ENCODE measurements at places on chromosomes 12 and 14. TPM values are rescaled to one million over a fixed set of nuclear protein-coding genes. Genes with fewer than 3 reads are reported as not detected.

Gene ALX1
- total RNA-seq, result not detected

Gene CRY1
- total RNA-seq, result 14.5 TPM

Gene CCDC196
- total RNA-seq, result not detected

Gene EPS8
- 94.9 TPM for total RNA-seq

Gene PEBP1
- 268 TPM for total RNA-seq

Gene LRP1-AS
- not detected for total RNA-seq

Gene GABARAPL1
- 139 TPM for total RNA-seq

Gene TMEM179
- not detected for total RNA-seq

Gene KRT75
- 0.08 TPM for total RNA-seq

Gene OR4K15
- total RNA-seq, result not detected

Gene SLC2A14
- 1.1 TPM for total RNA-seq

Gene HOXC11
- not detected for total RNA-seq

Gene AGAP2
- 0.60 TPM for total RNA-seq

Gene SMIM41
- 2.6 TPM for total RNA-seq

Gene SRRM4
- total RNA-seq, result not detected

Gene CHD8
- 36.0 TPM for total RNA-seq

Gene SRSF9
- 141 TPM for total RNA-seq

Gene SERPINA10
- not detected for total RNA-seq

Gene RFX4
- not detected for total RNA-seq

Gene CLEC14A
- 10.2 TPM for total RNA-seq

Gene TM7SF3
- 44.7 TPM for total RNA-seq

Gene EIF2S3B
- 0.24 TPM for total RNA-seq

Gene WASHC4
- 44.5 TPM for total RNA-seq

Gene REM2
- total RNA-seq, result 1.1 TPM

Gene ITGB7
- total RNA-seq, result 1.8 TPM

Gene POTEM
- total RNA-seq, result not detected

Gene TMTC1
- total RNA-seq, result 15.6 TPM

Gene DCN
- total RNA-seq, result 2,888 TPM

Gene WNT1
- not detected for total RNA-seq

Gene PAX9
- total RNA-seq, result not detected

Gene FAR2
- 2.9 TPM for total RNA-seq

Gene GUCY2C
- not detected for total RNA-seq

Gene CLEC4A
- total RNA-seq, result 2.8 TPM

Gene CEP290
- 17.2 TPM for total RNA-seq

Gene ATF1
- total RNA-seq, result 41.3 TPM

Gene SLC8A3
- 0.08 TPM for total RNA-seq

Gene AKAP5
- total RNA-seq, result 0.67 TPM

Measured in ovary (tissue), 10 donors.